ENCODE measurements at places on chromosomes 3 and 15. TPM values are rescaled to one million over a fixed set of nuclear protein-coding genes. Genes with fewer than 3 reads are reported as not detected.

DNA sequence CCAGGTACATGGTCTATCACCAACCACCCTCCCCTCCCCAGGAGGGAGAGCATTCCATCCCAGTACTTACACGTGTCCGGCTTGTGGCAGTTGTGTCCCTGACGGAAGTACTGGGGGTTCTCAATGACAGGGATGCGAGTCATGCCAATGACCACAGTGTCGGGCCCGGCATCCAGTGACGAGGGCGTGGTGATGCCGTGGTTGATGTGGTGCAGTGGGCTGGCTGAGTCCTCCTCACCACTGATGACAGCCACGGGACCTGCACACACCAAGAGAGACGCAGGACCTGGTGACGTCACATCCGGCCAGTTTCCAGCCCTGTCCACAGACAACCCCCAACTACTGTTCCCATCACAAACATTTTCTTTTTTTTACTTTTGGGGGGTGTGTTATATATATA lies 223.8 kb downstream of the NTRK3 start:
- no peak for DNase-seq

- no peak for DNase-seq
Observed at GRCh38 chr15:58019503-58020376, 45.8 kb downstream of the ALDH1A2 start.

XIRP1 gene
- not detected for total RNA-seq

FHIT gene
- total RNA-seq = 4.0 TPM

All from H9 (cell line).